ENCODE measurements at places on chromosomes 1 and 21.
A peak's percentile ranks its signal among the peaks of the same experiment; 100 is the strongest.

- no peak for DNase-seq
Observed at GRCh38 chr1:41502912-41503311, 18.4 kb upstream of the EDN2 start.

- peak; percentile 25 for DNase-seq
Observed at GRCh38 chr1:31977385-31978131, 36.1 kb upstream of the KHDRBS1 start.

- no peak for DNase-seq
Observed at GRCh38 chr1:200409203-200409760, 554 bp downstream of the ZNF281 start.

DNA sequence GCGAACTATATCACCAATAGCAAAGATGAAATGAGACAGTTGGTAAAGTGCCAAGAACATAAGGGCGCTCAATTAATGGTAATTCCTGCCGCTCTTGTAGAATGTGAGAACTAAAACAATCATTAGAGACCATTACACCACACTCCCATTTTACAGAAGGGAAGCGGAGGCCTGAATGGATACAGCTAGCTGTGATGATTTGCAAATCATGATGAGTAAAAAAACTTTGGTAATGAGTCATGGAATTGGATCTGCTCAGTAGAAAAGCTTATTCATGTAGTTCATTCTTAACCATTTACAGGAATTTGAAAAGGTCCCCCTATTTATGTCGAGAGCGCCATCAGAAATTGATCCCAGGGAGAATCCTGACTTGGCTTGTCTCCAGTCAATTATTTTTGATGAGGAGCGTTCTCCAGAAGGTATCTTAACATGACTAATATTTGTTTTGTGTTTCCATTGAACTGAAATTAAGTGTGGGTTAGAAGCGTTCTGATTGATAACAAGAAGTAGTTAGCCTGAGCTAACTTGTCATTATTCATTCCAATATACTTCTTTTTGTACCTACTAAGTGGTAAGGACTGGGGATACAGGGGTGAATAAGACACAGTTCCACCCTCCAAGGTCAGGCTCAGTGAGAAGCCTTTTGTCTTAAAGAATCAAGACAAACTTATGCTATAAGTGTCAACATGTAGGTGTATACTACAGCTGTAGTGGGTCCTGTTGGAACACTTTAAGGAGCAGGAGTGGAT is 812 bp downstream of the TTC4 start:
- peak; percentile 58 for DNase-seq

DNA sequence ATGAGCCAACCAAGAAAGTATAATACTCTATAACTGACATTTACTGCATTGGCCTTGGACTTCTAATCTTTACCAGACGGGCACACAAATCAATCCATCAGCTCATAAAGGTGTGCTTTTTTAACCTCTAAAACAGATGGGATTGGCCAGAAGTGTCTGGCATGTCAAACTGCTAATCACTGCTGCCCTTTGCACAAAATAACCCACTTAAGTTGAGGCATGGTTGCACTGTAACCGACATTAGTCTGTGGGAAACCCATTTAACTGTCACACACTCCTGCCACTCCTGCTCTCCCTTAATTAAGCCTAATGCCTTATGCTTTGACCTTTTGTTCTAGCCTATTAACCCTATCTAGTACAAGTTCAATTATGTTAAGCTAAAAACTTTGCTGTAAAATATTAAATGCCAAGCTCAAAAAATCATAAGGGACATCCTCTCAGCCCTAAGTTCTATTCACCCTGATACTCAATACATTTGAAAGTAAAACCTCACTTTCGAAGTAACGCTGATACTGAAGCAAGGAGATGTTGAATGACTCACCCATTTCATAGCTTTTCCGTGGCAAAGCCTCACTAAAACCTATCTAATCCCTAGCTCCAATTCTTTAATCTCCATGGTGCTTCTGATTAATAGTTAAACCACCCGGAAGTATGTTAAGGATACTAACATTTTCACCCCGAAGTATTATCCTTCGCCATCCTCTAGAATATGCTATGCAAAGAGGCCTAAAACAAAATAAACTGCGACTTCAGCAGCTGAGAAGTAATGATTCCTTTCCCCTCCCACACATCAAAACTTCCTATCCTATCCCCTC is 12.9 kb downstream of the NRIP1 start:
- peak; percentile 65 for DNase-seq

Measured in inflammatory macrophage treated with lipopolysaccharide for 4 hours (primary cell).